ENCODE measurements at places on chromosomes 7 and 10.
A peak's percentile ranks its signal among the peaks of the same experiment; 100 is the strongest.

DNA sequence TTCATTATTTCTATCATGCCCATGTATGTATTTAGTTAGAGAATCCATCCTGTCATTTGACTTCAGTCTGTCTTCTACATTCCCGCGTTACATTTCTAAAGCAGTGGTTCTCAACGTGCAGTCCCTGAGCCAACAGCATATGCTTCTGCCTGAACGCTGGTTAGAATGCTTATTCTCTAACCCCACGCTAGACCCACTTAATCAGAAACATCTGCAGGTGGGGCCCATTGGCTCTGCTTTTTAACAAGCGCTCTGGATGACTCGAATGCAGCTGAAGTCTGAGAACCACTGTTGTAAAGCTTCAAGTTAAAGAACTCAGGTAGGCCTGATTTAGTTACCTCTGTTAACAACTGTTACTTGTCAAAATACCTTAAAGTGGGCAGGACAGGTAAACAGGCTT lies 38.2 kb downstream of the NEUROD6 start:
- DNase-seq = peak; percentile 75

GRCh38 chr10:20446561-20447193 lies 450.4 kb downstream of the NEBL start:
- no peak for DNase-seq

DNA sequence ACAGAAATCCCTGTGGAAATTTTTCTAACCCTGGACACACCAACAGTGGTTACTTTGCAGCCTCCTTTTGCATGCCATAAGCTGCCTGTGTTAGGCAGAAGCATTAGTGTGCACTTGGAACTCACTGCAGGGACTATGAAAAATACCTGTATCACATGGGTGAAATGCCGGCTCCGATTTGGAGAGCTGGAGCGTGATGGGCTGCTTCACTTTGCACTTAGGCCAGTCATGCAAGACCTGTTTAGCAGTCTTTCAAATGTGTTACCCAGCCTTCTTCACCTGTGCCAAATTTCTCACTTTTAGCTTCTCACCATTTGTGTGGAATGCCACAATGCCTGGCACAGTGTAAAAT lies 11.3 kb downstream of the NCOA4 start:
- DNase-seq = no peak

DNA sequence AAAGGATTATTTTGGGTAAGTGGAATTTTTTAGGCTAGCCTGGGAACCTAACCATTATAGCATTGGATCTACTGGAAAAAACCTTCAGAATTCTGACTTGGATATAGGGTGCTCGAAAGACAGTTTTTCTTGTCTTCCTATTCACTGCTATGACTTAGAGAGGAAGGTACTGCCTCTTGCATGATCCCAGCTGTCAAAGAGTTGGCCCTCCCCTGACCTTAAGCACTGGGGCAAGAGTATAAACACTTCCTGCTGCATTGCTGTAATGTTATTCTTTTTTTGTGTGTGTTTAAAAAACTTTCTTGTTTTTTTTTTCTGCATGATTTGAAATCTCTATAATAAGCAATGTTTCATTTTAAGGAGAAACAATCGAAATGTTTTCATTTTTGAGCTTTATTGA lies 113.0 kb downstream of the LRMDA start:
- no peak for DNase-seq

DNA sequence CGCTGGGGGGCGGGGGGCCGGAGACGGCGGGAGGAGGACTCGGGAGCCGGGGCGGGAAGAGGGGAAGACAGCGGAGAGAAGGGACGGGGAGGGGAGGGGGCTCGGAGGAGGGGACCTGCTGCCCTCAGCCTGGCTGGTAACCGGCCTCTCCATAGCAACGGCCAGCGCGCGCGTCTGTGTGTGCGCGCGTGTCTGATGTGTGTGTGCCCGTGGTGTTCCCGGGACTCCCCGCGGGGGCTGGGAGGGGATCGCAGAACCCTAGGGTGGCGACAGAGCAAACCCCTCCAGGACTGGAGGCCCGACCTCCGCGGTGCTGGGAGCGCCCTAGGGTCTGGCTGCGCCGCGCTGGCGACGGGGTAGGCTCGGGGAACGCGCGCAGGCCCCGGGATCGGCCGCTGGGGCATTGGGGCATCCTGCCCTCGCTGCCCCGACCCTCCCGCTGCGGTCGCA lies 356.3 kb downstream of the DNAJB6 start:
- peak; percentile 84 for DNase-seq

DNA sequence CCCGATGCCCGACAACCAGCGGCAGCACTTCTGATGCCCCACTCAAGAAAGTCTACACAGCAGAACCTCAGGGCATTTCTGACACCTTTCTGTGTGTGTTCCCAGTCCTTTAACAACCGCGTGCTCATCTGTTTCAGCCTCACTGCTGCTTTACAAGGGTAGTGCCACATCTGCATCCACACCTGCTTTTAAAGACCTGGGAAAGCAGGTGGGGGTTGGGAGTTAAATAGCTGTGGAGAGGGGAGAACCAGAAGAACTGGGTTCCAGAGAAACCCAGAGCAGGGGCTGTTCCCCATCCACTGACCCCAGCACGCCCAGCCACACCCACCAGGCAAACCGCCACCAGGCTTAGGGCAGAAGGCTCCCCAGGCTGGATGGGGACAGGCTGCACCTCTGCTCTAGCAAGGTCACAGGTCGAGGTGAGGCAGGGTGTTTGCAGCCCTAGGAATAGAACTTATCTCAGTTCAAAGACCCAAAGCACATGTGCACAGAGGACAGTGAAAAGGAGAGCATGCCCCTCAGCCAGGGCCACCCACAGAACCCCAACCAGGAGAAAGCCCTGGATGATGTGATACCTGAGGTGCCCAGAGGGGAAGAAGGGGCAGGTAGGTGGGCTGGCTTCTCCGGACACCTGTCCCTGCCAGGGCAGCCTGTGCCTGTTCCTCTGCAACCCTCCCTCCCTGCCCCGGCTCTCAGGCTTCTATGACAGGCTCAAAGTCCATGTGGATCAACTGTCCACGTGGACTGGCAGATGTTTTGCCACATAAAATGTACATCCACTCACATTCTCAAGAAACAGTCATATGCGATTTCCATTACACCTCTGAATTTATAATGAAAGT lies 51.3 kb downstream of the COBL start:
- no peak for DNase-seq

- peak; percentile 97 for DNase-seq
Observed at GRCh38 chr10:94402204-94402842, at the start of gene TBC1D12. Gene TBC1D12 (plus strand): TSS chr10:94402541. CDS start chr10:94402614, 73 bp downstream.

- no peak for DNase-seq
Observed at GRCh38 chr7:71842786-71843185, 569.4 kb downstream of the CALN1 start.

- DNase-seq = no peak
Observed at GRCh38 chr7:79458796-79459195, 5.3 kb upstream of the MAGI2 start.

DNA sequence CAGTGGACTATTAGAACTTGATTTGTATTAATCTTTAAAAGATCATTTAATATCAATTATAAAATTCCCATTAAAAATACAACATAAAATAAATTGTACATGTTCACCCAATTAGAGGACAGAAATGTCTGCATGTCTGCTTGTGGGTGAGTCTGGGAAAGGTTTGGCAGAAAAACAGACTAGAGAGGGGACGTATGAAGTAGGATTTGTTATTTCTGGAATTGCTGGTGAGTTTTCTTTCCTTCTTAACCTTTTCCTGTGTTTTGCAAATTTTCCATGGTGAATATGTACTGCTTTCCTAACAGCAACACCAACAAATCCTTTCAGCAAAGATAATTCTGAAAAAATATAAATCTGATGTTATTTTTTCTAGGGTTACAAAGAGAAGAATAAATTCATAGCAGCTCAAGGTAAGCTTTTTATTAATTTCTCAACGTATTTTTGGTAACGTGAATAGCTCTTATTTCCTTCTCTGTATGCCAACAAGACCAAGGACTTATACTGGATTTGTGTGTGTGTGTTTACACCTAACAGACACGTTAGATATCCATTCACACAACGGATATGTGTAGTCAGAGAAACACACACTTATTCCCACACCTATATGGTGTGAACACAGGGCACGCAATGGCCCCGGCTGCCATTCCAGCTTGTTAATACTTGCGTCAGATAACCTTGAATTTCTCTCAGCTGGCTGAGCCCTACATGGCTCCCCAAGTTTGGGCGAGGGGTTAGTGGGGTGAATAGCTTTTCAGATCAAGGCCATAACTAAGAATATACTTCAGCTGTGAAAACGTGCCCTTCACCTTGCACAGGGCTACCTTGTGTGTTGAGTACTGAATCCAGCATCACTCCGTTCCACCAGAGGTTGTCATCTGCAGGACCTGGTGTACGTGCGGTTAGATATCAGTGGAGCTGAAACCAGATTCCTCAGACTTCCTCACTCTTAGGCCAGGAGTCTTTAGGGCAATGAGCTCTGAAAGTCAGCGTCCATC lies 64.6 kb downstream of the MKI67 start:
- peak; percentile 19 for DNase-seq

DNA sequence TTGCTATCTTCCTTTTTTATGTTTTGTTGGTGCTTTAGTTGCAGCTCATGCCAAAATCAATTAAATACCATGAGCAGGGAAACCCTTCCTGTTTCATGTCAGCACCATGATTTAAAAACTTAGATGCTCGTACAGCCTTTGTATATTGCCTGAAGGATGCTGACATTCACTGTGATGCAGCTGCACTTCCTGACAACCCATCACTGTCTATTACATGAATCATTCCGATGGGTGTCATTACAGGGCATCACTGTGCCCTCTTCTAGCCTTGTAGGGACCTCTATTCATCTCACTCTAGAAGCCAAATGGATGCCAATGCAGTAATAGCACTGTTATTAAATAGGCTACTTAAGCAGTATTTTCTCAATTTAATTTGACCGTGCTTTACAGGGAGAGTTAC lies 18.3 kb upstream of the ITGB1 start:
- DNase-seq = no peak

DNA sequence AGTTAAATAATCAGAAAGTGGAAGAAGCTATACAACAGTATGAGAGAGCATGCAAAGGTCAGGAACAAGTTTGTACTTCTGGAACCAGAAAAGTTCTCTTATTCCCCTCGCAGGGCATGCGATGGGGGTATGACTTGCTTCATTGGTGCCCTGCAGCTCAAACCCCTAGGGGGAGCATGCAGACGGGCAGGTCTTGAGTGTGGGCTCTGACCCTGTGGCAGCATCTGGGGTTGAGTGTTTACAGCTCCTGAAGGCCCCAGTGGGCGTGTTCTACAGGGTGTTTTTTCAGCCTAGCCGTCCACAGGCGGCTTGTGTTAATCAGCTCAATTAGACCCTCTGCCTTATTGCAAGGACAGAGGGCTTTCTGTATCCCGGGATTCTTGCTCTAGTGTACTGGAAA lies 44.5 kb downstream of the KIF20B start:
- DNase-seq = no peak

GRCh38 chr10:111110771-111111170 lies 33.9 kb downstream of the ADRA2A start:
- no peak for DNase-seq

GRCh38 chr7:30926313-30926712 lies 14.7 kb downstream of the AQP1 start:
- no peak for DNase-seq

GRCh38 chr10:78920011-78920410 lies 148.8 kb upstream of the ZMIZ1 start:
- no peak for DNase-seq

DNA sequence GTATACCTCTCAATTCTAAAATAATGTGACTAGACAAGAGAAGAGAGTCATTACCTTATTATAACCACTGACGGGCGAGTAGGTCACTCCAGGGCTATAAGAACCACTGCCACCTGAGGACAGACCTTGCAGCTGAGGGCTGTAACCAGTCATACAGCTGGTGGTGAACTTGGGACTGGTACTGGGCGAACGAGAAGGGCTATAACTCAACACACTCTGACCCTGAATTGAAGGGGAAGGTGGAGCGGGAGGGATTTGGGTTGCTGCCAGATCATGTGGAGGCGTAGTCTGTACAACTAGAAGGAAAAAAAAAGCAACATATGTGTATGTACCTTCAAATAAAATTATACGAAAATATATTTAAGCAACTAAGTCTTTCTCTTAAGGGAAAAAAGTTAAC lies 3.4 kb downstream of the TMEM209 start:
- DNase-seq = no peak

GRCh38 chr10:18710201-18710653 lies 51.0 kb downstream of the ARL5B start:
- DNase-seq = no peak

DNA sequence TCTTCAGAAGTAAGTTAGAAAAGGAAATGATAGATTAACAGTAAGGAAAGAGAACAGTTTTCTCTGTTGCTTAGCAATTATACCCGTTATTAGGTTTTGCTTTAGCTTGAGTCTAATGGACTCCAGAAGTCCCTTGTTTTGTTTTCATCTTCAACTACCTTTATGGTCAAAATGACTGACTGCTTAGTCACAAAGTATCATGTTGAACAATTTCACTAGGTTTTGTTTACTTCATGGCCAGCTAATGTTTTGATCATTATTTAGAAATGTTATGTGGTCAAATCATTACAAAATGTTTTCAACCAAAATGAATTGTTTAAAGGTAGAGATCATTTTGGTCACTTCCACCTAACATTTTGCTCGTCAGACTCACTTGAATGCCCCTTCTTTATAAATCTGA lies 1.9 kb downstream of the UBN2 start:
- DNase-seq = no peak

- no peak for DNase-seq
Observed at GRCh38 chr7:69896121-69896520, 297.8 kb downstream of the AUTS2 start.

GRCh38 chr7:100901921-100902332 lies 6.2 kb upstream of the ACHE start:
- no peak for DNase-seq

DNA sequence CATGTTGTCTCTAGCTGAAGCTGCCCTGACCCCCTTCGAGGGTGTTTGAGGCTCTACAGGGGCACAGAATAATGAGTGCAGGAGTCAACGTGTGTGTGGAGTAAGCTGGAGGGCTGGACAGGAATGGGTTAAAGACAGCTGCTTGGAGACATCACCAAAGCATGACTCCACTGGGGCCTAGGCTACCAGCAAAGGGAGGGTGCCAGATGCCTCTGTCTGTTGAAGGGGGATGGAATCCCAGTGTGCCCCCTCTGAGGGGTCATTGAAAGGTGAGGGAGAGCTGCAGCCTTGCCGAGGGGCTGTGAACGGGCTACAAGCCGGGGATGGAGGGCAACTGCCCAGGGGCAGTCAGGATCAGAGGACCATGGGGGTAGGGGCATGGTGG lies 51.7 kb upstream of the PODXL start:
- DNase-seq = peak; percentile 87

- no peak for DNase-seq
Observed at GRCh38 chr7:85950418-85950817, 693.3 kb upstream of the GRM3 start.

GRCh38 chr10:50554376-50554994 lies 69.3 kb downstream of the SGMS1 start:
- no peak for DNase-seq

DNA sequence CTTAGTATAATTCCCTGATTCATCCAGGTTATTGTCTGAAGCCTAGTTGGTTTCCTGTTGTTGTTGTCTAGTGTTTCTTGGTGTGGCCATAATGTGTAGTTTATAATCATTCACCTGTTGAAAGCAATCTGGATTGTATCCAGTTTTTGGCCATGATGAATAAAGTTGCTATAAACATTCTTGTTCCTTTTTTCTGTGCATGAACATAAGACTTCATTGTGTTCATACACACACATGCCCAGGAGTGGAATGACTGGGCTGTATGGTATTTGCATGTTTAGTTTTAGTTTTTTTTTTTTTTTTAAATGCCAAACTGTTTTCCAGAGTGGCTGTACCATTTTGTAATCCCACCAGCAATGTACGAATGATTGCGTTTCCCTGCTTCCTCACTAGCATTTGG lies 349.8 kb downstream of the SDK1 start:
- DNase-seq = no peak

Measured in eye (tissue), 1 donor.